Amygdala (tissue), 56 donors: ENCODE measurements at places on chromosomes 12 and 14.
A peak's percentile ranks its signal among the peaks of the same experiment; 100 is the strongest.

- no peak for DNase-seq
Observed at GRCh38 chr12:40473962-40474361, 218.3 kb upstream of the CNTN1 start.

GRCh38 chr14:84162633-84163032 lies 1367.3 kb upstream of the FLRT2 start:
- no peak for DNase-seq

DNA sequence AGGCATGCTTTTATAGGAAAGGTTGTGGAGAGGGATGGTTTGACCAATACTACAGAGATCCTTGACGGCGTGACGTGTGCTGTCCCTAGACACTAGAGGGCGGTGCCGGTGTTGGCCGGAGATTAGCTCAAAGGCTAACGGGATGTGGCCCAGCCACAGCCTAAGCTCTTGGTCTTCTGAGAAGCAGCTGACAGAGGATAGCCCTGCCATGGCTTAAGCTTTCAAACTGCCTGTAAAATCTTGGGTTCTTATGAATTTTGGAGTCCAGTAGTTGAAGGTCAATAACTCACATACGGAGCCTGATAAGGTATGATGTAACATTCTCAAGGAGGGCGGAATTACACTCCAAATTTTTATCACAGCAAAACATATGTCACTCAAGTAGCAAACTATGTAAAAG lies 515.7 kb upstream of the ATXN7L3B start:
- DNase-seq = peak; percentile 3

GRCh38 chr12:97714107-97714563 lies 251.5 kb downstream of the RMST start:
- DNase-seq = no peak

GRCh38 chr14:94126419-94126677 lies 3.1 kb downstream of the IFI27L2 start:
- DNase-seq = no peak

GRCh38 chr12:118830296-118830695 lies 151.0 kb upstream of the SRRM4 start:
- DNase-seq = no peak

DNA sequence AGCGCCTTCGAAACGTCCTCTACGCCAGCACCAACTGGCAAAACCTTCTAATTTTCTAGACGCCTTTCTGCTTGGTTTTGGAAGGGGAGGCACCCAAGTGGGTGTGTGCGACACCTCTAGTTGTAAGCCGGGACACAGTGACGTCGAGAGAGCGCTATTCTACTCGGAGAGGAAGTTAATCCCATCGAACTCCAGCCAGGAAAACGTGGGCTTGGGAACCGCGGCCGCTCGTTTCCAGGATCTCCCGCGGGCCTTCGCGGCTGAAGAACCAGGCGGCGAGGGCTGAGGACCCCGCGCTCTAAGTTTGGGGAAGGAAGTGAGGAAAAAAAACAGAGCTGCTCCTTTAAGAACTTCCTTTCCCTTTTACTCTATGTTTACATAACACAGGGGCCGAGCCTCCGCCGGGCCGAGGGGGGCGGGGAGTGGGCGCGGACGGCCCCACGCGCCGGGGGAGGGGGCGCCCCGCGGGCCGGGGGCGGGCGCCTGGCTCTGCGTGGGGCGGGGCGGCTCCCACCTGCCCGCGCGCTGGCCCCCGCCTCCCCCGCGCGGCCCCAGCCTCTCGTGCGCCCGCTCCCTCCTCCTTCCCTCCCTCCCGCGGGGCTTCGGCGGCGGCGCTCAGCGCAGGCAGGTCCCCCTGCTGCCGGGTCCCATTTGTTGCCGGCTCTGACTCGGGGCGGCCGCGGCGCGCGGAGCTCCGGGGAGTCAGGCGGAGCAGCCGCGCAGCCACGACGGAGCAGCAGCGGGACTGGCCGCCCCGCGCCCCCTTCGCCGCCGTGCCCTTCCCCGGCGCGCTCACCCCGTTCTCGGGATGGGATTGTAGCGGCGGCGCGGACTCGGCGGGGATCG lies at the start of gene PELI2:
PELI2 (plus strand) TSS at position 647 of the 846 bp plus-strand sequence. CDS start 250 bp downstream, outside the sequence.
- DNase-seq = peak; percentile 70

GRCh38 chr14:61462566-61463193 lies 141.3 kb downstream of the PRKCH start:
- no peak for DNase-seq
